Cerebellum (tissue), 4 donors: ENCODE measurements at places on chromosomes 16 and 17. TPM values are rescaled to one million over a fixed set of nuclear protein-coding genes. Genes with fewer than 3 reads are reported as not detected.

The KRTAP4-5 gene
- not detected for total RNA-seq

- no peak for DNase-seq
Observed at GRCh38 chr17:82215095-82215971, 2.7 kb upstream of the CCDC57 start.

DNA sequence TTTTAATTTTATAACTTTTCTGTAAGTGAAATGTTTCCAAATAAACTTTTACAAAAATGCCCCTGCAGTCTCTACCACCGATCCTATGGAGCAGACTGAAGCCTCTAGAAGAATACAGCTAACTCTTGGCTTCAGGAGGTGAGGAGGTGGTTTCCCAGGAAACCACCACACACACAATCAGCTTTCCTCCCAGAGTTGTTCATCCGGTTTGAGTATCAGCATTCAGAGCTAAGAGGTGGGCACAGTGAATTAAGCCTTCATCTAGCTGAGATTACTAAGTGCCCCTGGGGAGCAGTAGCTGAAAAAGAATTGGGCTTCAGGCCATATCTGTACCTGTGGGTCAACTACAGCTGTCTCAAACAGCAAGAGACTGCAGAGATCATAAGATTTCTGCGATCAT is 139.7 kb downstream of the AATF start:
- no peak for DNase-seq

DNA sequence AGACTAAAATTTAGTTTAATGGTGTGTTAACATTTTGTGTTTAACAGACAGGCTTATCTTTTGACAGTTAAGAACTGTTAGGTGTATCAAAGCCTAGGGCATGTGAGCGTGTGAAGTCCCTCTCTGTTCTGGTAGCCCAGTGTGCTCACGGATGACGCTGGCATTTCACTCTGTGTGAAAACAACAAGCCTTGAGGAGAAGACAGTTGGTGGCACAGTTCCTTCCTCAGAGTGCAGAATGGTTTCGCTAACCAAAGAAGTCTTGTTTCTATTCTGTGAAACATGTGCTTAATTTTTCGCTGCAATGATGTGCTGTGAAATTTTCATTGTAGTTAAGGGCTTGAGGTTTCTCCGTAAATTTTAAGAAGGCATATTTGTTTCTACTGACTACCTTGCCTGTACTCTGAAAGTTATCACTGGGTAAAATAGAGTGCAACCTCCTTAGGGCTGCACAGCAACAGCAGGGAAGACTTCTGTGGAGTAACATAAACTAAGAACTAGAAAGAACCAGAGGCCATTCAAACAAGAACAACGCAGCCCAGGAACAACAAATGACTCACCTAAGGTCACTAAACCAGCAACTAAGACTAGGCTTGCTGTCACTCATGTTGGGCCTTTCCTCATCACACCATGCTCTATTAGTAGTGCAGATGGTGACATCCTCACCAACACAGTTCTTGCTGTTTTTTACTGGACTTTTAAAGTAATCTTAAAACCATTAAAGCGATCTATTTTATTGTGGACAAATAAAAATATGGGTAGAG is 33.4 kb downstream of the BRD7 start:
- DNase-seq: no peak

DNA sequence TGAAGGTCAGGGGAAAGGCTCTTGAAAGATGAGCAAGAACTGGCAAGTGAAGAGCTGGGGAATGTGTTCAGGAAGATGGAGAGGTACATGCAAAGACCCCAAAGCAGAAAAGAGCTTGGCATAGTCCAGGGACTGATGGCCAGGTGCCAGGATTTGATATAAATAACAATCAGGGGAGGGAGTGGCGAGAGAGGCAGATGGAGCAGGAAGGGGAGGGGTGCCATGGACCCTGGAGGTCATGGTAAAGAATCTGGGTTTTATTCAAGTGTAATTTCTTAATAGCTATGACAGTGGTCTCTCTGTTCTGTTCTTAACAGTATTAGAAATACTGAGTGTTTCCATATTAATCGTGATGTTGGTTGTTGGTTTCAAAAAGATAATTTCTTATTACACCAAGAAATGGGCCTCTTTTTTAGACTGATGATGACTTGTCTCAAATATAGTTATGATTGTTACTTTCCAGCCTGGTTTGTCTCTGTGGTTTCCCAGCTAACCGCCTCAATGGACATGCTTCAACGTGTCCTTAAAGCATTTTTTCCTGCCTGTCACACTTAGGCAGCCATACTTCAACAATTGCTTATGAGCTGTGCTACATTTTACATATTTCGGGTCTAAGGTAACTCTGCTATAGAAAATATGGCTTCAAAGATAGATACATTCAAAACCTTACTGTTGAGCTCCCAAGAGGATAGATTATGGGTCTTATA is 49.4 kb downstream of the MYH10 start:
- DNase-seq: no peak
